SK-N-DZ (cell line): ENCODE measurements at places on chromosomes 7 and 10.

DNA sequence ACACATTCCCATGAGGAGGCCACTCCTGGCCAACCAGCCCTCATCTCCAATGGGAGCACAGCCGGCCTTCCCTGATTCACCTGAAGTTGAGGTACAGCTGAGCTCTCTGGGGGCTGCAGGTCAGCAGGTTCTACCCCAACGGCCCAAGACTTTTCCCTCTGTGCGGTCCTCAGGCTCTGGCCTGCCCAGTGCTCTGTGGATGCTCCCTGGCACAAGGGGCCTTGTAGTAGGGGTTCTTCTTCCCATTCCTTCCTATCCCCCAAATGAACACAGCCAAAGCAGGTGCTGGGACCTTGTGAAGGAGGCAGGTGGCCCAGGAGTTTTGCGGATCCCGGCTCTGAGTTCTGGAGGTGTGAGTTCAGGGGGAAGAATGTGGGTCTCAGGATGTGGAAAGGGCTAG is 72.2 kb downstream of the PLXNA4 start:
- DNase-seq, result no peak

DNA sequence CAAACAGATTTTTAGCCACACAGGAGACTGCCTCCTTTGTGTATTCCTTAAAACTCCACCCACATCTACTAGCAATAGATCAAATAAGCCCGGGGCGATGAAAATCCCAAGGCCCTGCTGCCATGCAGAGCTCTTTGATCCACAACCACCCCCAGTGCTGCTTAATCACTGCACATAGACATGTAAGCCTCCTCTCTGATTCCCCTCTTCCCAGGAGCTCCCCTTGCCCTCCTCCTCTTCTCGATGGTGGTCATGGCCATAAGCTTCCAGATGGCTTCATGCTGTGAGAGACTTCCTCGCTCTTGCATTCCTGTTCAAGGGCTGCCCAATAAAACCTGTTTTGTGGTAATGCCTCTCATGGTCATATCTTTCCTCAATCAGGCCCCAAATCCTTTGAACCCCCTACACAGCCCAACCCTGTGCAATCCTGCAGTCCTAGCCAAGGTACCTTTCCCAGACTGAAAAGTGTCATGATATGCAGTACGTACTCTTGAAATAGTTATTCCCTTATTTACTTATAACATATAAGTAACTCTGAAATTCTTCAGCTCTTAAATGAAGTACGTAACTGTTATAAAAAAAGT is 158.5 kb downstream of the CACNA2D1 start:
- no peak for DNase-seq

GRCh38 chr10:110174201-110174600 is 33.2 kb upstream of the MXI1 start:
- DNase-seq, result no peak

DNA sequence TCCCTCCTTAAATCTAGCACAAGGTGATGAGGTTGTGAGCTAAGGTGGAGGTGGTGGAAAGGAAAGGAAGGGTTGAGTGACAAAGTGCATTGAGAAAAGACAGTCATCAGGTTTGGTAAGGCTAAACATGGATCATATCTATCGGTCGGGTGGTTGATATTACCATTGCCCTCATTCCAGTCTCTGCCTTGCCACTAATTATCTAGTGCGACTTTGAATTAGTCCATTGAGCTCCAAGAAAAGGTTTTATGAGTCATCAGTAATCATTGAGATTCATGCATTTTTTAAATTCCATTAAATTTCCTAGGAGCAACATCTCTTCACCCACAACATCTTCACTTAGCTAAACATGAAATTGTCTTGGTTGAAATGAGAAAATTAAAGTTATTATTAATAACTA is 68.9 kb upstream of the FRMD4A start:
- no peak for DNase-seq

GRCh38 chr10:124998624-124999291 is 56.8 kb downstream of the ZRANB1 start:
- no peak for DNase-seq

GRCh38 chr10:32105782-32106382 is 49.7 kb upstream of the KIF5B start:
- DNase-seq, result no peak

DNA sequence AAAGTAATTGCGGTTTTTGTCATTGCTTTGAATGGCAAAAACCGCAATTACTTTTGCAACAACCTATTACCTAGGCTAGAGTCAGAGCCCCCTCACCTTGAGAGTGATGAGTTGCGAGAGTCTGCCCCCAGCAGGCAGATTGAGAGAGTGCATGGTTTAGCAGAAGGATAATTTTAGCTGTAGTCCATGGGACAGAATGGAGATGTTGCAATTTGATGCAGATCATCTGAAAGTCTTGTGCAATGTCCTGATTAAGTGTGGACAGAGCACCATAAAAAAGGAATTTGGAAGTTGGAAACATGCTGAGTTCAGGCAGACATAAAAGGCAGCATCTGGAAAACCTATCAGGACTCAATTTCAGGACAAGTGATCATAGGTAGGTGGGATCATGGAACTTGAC is 48.7 kb downstream of the GPR141 start:
- DNase-seq, result peak; percentile 36

DNA sequence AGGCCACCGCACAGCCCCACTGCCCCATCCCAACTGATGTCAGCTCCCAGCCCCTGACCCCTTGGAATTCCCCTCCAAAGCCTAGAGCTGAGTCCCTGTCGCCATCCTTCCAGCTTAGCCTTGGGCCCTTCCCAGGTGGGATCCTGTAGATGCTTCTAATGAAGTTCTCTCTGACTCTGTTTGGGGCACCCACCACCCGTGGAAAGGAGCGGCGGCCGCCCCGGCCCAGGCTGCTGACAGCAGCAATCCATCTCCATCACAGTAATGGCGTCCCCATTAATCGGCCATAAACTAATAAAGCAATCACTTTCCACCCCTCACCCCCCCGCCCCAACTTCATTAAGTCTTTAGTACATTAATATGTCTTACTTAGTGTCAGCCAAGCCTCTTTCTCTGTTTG is 25.6 kb downstream of the KAZALD1 start:
- no peak for DNase-seq

GRCh38 chr7:76327610-76328009 is 25.1 kb downstream of the HSPB1 start:
- DNase-seq, result no peak

GRCh38 chr7:94149789-94150545 is 145.8 kb upstream of the BET1 start:
- DNase-seq, result no peak

DNA sequence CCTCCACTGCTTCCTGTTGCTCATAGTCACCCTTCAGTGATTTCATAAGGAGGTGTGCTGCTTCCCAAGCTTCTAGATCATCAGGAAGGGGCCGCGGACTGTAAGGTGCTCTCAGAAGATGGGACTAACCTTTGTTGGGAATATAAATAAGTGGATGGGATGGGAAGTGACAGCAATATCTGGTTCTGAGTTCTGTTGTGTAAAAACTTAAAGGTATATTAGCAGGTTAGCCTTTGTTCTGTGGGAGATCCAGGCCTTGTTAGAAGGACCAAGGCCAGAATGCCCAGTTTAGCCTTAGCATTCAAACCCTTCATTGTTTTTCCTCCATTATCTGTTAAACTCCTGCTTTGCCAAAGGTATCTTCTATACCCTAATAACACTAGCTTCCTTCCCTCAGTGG is 12.4 kb downstream of the BUB3 start:
- no peak for DNase-seq

DNA sequence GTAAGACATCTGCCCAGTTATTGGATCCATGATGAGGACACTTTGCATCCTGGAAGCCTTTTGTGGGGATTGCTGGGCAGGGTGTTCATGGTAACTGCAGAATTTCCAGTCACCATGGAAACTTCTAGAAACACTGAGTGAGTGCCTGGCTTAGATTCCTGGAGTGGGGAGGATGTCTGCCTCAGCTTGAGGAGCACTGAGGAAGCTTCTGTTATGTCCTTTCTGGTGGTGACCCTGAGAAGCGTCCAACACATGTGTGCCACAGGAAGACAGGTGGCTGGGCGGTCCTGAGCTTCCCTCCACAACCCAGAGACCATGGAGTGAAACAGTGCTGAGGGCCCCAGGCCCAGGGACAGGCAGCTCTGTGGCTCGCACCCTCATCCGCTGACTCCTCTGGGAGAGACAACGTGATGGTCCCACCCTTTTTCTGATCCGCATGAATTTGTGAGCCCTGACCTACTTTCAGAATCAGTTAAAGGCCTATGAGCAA is 191.8 kb upstream of the CXCL12 start:
- DNase-seq, result no peak

- DNase-seq, result no peak
Measured at GRCh38 chr10:103893817-103894216, 24.2 kb downstream of the STN1 start.

- peak; percentile 78 for DNase-seq
Measured at GRCh38 chr7:141072548-141073172, 1.2 kb upstream of the TMEM178B start.

- no peak for DNase-seq
Measured at GRCh38 chr10:105793071-105793470, 1152.0 kb downstream of the SORCS3 start.

DNA sequence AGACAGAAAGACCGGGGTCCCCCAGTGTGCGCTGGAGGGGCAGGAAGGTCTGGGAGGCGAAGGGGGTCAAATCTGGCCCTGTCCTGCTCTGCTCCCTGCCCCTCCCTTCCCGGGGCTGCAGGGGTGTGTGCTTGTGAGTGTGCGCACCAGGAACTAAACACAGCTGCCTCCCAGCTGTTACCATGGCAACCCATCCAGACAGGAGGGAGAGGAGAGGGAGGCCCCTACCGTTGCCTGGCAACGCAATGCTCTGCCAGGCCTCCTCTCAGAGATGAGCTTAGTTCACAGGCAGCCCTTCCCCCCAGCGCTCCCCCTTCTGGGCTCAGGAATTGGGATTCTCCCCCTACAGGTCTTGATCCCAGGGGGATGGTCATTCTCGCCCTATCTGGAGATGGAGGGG is 6.1 kb downstream of the NYAP1 start:
- DNase-seq, result peak; percentile 99

DNA sequence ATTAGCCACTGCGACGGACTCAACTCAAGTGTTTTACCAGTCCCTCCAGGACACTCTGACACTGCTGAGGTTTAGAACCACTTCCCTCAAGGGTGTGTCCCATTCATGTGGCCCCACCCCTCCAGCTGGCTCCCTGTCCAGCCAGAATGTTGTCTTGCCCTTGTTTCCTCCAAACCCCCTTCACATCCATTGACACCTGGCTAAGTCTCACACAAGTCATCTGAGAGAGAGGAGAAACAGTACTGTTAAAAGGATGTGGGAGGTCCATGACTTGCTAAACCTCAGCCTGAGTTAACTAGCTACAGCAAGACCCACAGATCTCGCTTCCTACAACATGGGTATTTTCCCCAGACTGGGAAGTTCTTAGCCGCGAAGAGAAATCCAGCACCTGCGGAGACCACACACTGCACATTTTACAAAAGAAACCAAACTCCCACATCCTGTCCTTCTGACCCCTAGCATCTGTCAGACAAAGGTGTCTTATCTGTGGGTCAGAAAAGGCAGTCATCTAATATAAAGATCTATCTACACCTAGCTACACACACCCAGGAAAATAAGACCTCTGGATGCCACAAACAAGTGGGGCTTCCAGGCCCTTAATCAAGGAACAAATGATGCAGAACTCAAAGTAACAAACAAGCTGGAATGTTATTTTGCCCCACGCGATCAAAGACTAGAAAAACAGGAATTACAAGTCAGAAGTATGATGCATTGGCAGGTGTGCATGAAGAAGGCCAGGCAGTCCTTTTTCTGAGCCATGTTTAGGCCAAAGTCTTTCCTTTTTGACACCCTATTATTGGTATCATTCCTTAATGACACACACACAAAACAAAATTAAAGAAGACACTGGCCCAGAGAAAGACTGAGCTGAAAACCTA is 13.9 kb downstream of the OSBPL3 start:
- no peak for DNase-seq
